ENCODE measurements at places on chromosomes 12 and 14. TPM values are rescaled to one million over a fixed set of nuclear protein-coding genes. Genes with fewer than 3 reads are reported as not detected.

The RPL36AL gene
- 180 TPM for total RNA-seq

The RBP5 gene
- total RNA-seq: not detected

The PNP gene
- 14.7 TPM for total RNA-seq

The SYCP3 gene
- 0.18 TPM for total RNA-seq
